Effector CD8-positive, alpha-beta T cell (primary cell): ENCODE measurements at places on chromosomes 6 and 20.

DNA sequence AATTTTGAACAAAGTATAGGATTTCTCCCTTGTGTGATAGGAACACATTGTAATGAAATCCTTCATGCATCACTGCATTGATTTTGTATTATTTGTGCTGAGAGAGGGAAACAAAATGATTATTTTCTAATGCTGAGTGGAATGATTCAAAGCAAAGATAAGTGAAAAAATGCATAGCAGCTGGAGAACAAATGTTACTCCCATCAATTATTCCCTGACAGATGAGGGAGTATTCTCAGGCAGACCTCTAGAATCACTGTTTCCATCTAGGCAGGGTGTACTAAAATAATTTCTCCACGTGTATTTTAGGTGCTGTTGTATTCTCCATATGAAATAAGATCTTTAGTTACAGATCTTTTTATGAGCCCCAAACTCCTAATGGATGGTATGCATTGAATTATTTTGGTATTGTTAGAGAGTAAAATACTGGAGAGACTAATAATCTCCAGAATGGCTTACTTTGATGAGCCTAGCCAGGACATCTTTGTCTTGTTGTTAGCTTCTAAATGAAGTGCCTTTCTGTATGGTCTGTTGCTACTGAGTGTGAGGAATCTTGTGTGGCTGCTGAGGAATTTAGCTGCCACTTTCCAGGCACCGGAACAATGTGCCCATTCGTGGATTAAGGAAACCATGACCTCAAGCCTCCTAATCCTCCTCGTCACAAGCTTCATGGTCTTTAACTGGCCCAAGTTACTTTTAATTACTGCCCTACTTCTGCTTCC, 39.6 kb downstream of the RNF217 start:
- no peak for DNase-seq

GRCh38 chr6:6927521-6928361, 180.0 kb upstream of the RREB1 start:
- no peak for DNase-seq

DNA sequence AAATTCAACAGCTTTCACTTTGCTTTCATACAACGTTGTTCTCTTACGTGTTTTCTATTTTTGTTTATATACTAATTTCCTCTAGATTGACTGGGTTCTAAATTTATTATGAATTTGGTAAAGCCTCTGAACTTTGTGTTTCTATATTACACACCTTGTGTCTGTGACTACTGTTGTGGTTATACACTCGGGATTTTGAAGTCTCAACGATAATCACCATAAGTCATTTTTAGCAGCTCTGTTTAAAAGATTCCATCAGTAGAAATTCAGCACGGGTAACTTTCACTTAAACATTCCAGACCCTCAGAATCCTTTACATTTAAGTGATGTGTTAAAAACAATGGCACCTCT, 31.8 kb upstream of the HBS1L start:
- no peak for DNase-seq

DNA sequence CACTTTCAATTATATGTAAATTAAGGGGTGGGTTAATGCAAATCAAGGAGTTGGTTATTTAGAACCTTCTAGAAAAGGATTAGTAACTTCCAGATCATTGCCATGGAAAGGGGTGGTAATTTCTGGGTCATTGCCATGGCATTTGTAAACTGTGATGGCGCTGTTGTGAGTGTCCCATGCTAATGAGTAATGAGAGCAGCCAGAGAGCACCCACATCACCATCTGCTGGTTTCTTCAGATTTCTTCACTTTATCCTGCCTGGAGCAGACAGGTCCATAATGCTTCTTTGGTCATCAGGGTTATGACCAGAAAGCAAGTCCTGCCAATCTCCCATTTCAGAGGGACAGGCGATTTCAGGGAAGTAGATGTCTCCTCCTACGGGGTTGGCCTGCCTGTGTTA, 311.3 kb upstream of the CNR1 start:
- DNase-seq, result no peak

DNA sequence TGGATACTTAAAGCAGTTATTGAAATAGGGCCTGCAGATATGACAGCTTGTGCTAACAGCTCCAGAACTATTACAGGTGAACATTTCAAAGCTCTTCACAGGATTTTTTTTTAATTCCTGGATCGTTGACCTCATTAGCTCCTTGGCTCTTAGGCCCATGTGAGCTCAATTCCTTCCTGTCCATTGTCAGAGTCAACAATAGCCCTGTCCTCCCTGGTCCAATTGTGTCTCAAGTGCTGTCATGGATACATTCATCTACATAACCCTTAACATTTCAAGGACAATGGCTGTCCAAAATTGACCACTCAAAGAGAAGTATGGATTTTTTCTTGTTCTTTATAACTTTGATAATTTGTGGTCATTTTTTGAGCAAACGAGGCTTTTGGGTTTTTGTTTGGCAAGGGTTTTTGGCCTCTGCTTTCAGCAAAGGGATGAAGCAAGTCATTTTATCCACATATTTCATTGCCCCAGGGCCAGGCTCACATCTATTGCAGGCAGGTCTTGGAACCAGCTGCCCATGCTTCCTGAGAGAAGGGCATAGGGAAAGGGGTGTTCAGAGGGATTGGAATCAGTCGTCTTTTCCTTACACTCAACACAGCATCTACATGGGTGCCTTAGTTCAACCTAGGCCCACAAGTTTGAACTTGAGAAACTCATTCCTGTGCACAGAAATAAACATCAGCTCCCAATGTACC, 282.1 kb downstream of the TPBG start:
- no peak for DNase-seq

DNA sequence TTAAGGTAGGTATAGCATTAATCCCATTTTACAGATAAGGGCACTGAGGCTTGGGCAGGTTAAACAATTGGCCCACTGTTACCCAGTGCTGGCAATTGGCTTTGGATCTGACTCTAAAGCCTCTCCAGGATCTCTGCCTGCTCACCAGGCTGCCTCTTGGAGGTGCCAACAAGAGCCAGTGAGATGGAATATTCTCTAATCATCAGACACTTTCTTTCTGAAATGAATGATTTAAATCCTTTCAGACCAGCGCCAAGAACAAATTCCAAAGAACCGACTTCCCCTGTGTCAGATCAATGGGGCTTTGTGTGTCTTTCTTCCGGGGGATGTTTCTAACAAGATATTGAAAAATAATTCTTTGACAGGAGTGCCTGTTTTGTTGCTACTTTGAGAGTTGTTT, 23.6 kb downstream of the CYP39A1 start:
- DNase-seq, result no peak

DNA sequence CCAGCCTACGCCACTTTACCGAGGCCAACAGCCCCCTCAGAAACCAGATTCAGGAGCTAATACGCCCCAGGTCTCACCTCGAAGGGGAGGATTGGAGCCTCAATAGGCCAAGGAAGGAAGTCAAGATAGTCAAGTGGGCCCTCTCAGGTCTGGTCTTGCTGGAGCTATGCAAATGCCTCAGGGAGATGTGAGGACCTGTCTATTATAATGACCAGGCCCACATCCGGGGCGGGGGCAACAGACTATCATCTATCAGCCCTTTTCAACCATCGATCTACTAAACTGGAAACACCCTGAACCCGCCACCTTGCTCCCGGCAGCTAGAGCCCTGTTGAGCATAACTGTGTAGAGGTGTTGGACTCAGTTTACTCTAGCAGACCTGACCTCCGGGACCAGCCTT, 12.7 kb upstream of the GSTA3 start:
- DNase-seq, result no peak

GRCh38 chr20:32979201-32979998, 24.8 kb downstream of the SUN5 start:
- DNase-seq, result no peak

- no peak for DNase-seq
Observed at GRCh38 chr6:110093981-110094380, 85.5 kb downstream of the WASF1 start.

GRCh38 chr6:12324748-12325147, 34.6 kb downstream of the EDN1 start:
- no peak for DNase-seq

GRCh38 chr6:150056916-150057315, 12.0 kb downstream of the ULBP3 start:
- no peak for DNase-seq

DNA sequence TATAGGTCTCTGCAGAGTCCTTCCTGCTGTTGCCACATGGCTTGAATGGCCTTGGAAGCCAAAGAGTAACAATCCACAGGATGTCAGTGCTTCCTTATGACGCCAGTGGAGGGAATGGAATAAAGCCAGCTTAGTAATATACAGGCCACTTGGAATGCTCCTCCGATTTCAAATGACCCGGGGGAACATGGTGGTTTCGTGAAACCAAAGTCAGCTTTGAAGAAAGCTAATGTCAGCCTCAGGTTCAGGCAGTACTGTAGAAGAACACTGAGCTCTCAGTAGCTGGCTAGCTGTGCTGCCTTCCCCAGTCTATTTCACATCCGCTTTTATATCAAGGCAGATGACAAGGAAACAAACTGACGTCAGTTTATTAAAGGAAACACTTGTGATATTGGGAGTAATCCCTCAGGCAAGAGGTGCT, 189.1 kb downstream of the DTNBP1 start:
- no peak for DNase-seq
